ELR (cell line): ENCODE measurements at places on chromosomes 2 and 18.

GRCh38 chr18:48356909-48357631 lies 52.1 kb downstream of the ZBTB7C start:
- DNase-seq, result no peak

DNA sequence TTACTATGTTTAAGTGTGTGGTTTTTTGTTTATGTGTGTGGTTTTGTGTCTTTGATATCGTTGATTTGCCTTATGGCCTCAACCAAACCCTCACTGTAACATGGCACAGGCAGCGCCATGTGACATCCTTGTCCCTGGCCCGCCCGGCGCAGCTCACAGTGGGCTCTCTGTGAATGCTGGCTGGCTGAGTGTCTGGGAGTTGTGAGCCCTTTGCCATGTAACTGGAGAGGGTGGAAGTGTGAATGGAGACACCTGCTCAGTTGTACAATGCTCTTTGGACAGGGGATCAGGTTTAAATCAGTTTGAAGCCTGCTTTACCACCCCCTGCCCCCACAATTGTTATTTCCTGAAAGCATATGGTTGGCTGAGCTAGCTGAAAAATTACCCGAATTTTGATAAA lies 41.8 kb downstream of the TCF7L1 start:
- no peak for DNase-seq

GRCh38 chr2:159209341-159210306 lies 76.9 kb downstream of the WDSUB1 start:
- DNase-seq, result no peak

DNA sequence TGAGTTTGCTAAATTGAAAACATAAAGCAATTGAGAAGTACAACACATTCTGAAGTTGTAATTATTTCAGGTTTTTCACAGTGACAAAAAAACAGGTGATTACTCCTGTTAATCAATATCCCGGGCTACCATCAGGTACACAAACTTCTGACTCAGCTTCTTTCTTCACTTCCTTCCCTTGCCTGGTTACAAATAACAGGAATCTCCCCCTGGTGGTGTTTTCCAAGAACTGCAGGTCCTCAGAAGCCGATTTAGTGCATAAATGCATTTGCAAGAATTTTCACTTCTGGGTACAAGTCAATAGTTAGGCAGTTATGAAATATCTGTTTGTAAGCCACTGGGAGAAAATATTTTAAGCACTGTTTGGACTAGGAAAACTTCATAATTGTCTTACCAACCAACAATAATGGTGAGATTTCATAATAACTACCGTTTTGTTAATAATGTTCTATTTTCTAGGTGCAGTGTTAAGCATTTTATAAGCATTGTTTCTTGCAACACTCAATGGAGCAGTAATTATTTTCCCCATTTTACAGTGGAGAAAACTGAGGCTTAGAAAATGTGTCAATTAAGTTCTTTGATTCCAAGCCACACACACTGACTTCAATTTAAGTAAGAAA lies 12.4 kb upstream of the GMCL1 start:
- peak; percentile 94 for DNase-seq

DNA sequence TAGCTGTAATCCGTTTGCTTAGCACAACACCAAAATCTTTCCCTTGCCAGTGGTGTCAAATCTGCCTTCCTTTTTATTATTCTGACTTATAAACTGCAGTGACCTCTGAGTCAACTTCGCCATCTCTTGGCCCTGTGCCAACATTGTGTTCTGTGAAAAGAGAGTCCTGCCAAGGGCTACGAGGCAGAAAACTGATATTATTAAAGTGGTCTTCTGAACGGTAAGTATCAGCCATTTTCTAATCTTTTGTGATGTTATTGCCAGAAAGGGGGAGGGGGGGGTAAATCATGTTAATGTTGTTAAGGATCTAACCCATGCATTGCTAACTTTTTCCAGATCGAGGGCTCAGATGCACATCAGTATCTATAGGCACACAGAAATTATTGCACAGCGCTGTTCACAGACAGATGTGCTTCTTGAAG lies 121.5 kb upstream of the LTBP1 start:
- DNase-seq, result peak; percentile 7

- no peak for DNase-seq
Observed at GRCh38 chr2:24345937-24346336, 14.4 kb downstream of the ITSN2 start.

DNA sequence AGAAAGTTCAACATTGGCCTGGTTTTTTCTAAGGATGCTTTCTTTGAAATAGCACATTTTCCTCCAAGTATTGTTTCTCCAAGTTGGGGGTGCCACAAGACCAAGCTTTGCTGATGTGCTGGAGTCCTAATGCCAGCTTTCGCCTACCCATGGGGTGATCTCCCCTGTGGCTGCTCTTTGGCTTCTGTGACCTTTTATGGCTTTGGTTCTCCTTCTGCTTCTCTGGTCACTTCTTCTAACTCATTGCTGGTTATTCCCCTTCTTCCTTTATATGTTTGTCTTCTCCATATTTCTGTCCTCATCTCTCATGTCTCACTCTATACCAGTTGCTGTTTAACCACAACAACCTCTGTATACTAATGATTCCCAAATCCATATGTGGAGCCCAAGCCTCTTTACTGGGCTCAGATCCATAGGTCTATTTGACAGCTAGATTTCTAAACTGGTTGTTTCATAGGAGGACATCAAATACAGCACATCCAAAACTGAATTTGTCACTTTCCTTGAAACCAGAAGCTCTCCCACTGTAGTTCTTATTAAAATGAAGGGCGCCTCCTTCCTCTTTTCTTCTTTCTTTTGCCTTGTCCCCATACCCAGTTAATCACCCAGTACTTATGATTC lies 23.1 kb downstream of the APOB start:
- no peak for DNase-seq

DNA sequence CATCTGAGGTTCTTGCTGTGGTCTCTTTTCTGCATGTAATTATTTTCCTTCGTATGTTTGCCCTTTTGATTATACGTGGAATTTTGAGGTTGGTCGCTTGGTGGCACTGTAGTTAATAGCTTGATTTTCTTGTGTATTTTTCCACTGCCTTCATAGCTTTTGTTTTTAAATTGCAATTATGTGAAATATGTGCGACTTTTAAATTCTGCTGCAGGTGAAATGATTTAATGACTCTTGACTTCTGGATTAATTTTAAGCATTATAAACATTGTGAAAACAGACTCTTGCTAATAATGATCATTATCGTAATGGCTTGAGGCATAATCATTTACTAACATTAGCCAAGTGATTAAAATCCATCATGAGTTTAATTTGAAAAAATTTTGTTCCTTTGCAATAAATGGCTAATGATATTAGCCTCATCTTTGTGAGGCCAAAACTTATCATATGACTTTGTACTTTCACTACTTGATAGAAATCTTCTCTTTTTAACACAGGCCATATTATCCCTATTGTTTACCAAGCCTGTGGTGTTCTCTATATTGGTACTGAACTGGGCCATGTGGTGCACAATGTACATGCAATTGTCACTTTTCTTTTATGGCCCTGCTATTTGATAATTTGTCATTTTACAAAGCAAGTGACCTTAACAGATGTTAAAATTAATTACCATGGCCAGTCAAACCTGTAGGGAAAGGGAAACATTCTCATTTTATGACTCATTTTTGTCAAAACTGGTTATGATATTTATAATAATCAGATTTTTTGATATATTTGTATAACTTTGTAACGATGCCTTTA lies 62.8 kb upstream of the NEUROD1 start:
- DNase-seq, result peak; percentile 74

- no peak for DNase-seq
Observed at GRCh38 chr2:147293991-147294824, 550.6 kb upstream of the ACVR2A start.

GRCh38 chr18:35756506-35757117 lies 175.1 kb downstream of the GALNT1 start:
- DNase-seq, result peak; percentile 68

DNA sequence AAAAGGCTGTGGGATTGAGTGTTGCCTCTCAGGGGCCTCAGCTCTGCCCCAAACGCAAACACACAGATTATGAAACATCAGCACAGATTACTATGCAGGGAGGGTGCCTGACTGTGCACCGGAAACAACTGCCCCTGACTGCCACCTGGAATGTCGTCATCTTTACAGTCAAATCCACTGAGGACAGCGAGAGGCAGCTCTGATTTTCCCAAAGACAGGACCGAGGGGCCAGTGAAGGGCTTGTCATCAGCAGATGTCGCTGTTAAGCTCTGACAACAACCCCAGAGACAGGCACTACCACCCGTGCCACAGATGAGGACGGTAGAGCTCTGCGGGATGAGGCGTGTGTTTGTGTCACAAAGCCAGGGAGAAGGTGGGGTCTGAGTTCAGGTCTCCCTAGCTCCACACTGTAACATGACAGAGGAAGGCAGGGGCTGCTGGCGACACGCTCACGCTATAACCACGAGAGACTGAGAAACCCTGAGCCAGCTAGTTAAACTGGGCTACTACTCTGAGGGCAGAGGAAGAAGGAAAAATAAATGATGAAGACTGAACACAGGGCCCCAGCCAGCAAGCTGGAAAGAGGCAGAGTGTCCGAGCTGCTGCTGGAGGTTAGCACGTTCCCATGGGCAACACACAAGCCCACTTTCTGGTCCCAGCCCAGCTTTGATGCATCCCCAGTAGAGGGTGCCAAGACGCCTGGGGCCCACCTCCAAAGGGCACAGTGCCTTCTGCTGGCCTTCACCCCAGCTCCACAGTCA lies 47.0 kb downstream of the PARD6G start:
- DNase-seq, result no peak

- DNase-seq, result no peak
Observed at GRCh38 chr2:122545821-122546220, 790.4 kb downstream of the TSN start.

- peak; percentile 62 for DNase-seq
Observed at GRCh38 chr2:149561309-149561926, 26.2 kb downstream of the MMADHC start.

GRCh38 chr2:182682210-182682609 lies 33.8 kb upstream of the DNAJC10 start:
- no peak for DNase-seq

- no peak for DNase-seq
Observed at GRCh38 chr18:9211955-9212354, 75.4 kb downstream of the ANKRD12 start.

GRCh38 chr18:55534996-55535395 lies 53.0 kb downstream of the TCF4 start:
- no peak for DNase-seq

DNA sequence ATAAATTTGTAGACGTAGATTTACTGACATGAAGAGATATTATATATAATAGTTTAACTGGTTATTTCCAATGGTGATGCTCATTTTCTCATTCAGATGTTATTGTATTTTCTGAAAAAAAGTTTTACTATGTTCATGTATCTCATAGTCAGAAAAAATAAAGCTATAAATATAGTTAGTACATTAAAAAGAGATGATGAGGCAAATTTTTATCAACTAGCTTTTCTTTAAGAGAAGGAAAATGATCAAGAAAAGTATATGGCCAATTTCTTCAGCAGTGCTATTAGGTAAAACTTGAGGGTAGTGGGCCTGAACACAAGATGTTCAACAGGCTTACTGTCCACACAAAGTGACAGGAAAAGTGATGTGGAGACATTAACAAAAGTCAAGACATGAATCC lies 11.7 kb downstream of the TTC21B start:
- no peak for DNase-seq

GRCh38 chr2:42331569-42332284 lies 29.3 kb downstream of the COX7A2L start:
- no peak for DNase-seq

DNA sequence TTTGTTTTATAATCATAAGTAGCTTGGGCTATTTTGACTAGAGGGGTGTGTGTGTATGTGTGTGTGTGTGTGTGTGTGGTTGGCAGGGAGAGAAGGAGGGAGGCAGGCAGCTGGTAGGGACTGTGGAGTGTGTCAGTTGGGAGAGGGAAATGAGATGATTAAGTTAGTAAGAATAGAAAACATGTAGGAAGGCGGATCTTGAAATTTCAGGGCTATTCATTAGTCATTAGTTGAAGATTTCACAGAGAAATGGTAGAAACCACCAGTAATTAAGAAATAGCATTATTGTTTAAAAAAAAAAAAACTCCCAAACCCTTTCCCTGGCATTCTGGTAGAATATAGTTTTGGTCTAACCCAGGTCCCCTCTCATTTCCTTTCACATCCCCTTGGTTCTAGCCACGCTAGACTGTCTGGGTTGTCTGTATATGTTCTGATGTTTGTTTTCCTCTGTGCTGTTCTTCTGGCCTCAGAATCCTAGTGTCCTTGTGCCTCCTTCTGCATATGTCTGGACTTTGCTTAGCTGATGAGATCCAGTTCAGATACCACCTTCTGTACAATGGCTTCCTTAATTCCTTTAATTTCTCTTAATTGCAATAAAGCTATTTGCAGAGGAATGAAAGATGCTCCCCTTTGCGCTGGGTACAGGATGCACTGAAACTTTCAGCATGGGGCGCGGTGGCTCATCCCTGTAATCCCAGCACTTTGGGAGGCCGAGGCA lies 161.6 kb downstream of the NEDD4L start:
- peak; percentile 86 for DNase-seq

- no peak for DNase-seq
Observed at GRCh38 chr2:46194856-46195255, 102.4 kb upstream of the EPAS1 start.

DNA sequence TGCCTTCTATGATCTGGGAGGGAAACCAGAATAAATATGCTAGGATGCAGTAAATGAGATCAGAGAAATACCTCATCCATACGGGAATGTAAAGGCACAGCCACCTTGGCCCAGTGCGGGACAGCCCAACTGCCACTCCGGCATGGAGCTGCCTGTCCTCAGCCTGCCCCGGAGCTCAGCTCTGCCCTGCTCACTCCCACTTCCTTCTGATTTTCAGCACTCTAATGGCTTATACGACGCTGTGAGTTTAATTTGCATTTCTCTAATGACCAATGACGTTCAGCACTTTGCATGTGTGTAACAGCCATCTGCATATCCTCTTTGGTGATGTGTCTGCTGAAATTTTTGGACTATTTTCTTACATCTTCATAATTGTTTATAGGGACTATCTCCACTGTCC lies 172.5 kb upstream of the RAB6C start:
- no peak for DNase-seq

GRCh38 chr2:165567273-165567672 lies 97.8 kb downstream of the CSRNP3 start:
- no peak for DNase-seq

DNA sequence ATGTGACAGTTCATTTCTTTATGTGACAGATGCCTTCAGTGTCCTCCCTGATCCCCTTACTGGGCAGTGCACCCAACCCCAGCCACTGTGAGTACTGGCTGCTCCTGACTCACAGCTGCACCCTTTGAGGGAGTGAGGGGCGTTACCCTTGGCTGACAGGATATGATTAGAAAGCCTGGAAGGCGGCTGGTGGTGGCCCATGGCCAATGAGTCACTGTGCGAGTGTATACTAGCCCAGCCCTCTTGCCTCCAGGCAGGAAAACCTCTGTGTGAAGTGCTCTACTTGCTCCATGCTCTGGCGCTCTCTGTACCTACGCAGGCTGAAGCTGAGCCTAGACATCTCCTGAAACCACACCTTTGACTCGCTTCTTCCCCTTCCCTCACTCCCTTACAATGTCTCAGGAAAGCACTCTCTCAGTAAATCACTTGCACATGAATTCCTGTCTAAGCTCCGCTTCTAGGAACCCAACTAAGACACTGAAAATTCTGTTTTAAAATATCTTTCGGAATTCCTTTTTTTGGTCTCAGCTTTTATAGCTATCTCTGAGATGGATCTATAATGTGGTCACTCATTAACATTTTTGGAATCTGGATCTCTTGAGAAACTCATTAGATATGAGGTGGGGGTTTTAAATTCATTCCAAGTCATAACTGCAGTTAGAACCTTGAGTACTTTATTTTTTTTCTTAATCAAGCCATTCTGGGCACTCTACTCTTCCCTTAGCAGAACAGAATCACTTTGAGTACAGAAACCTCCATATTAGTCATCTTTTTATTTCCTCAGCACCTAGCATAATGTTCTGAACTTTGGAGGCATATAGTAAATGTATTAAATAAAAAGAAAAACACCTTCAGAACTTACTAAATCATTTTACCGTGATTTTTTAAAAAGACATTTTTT lies 25.3 kb upstream of the STAM2 start:
- DNase-seq, result peak; percentile 100
